ENCODE measurements at places on chromosomes 11 and 22.
A peak's percentile ranks its signal among the peaks of the same experiment; 100 is the strongest.

DNA sequence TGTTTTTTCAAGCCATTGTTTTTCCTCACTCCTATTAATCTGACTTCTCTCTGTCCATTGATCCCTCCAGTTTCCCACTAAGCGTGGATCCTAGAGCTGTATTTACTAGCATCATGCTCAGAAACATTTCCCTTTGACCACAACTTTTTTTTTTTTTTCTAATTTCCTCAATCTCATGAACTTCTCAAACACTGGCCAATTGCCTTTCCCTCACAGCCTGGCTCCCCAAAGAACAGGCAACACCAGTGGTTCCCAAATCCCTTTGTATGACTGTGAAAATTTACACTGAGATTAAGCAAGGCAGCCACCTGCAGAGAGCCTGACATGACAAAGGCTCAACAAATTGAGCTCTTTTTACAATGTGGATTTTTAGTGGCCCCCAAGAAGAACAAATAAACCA lies 1.4 kb upstream of the TPP1 start:
- no peak for DNase-seq

GRCh38 chr11:67079065-67079705 lies 22.5 kb downstream of the RHOD start:
- no peak for DNase-seq

DNA sequence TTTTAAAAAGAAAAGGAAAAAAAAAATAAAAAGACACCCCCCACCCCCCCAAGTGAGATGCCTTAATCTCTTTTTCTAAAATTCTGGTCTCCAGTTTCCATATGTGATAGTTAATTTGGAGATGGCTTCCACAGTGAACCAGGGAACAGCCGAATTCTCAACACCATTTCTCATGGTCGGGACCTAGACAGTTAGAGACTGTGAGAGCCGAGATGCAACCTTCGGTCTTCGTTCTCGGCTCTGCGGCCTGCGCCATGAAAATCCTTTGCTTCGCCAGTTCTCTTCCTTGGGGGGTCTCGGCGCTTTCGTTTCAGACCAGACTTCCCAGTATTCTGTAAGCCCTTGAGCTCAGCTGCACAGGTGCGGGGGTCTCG lies 723 bp downstream of the CACNG2 start:
- DNase-seq, result no peak

- DNase-seq, result peak; percentile 68
Observed at GRCh38 chr11:118152552-118153471, at the start of gene SCN4B. TSS of gene SCN4B (minus strand) at chr11:118152823. CDS start at chr11:118152673, 150 bp downstream.

GRCh38 chr11:110323786-110324185 lies 27.4 kb upstream of the RDX start:
- DNase-seq, result no peak

- DNase-seq, result peak; percentile 25
Observed at GRCh38 chr11:6703247-6704063, 20.3 kb upstream of the MRPL17 start.

DNA sequence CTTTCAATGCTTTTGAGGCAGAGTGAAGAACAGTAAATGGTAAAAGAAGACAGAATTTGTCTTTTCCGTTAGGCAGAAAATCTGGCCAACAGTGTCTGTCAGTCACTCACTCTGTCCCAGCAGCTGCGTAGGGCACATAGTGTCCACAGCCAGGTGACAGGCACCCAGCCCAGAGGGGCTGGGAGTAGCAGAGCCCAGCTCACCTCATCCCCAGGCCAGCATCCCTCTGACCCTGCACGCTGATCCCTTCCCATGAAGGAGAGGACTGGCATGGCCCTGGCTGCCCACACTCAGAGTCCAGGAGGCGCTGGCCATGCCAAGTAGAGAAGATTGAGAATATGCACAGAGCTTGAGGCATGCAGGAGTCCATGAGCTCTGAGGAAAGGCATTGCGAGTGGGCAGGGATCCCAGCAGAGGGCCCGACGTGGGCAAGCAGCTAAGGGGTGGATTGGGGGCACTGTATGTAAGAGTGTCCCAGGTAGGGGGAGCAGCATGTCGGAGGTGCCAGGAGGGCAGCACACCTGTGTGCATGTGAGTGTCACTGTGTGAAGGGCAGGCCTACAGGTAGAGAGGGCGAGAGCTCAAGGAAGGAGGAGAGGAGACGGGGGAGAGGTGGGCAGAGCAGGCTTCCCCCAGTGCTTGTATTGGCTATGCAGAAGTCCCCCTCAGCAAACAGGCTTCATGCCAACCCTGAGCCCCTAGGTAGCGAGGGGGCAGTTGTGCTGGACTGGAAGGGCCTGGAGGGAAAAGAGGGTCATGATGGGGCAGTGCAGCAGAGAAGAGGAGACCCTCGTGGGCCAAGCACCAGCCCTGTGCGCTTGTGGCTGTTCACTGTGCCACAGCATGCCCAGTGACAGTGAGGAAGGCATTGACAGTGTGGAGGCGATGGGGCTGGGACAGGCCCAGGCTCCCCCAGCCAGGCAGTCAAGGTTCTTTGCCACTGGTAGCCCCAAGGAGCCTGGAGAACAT lies 133.8 kb downstream of the OSBP2 start:
- DNase-seq, result no peak

DNA sequence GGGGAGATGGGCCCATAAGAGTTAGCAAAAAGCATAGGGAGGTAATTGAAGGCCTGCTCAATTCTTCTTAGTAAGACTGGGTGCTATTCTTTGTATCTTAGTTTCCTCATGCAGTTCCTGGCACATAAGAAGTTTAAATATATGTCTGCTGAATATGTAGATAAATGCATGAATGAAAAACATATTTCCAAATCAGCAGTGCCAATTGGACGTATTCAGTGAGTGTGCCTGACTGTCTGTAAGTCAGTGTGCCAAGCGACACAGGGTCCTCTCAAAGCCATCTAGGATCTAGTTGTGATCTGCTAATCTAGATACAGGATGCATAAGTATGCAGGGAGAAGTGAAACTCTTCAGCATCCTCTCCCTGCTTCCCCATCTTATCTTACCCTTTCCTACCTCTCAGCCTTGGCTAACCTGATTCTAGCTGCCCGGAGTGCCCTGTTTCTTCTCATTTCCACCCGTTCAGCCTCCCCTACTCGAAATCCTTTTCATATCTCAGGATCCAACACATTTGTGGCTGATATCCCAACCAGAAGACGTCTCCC lies 91.1 kb upstream of the SORL1-AS1 start:
- DNase-seq, result no peak

- no peak for DNase-seq
Observed at GRCh38 chr11:86482692-86483091, 108.0 kb downstream of the CCDC81 start.

DNA sequence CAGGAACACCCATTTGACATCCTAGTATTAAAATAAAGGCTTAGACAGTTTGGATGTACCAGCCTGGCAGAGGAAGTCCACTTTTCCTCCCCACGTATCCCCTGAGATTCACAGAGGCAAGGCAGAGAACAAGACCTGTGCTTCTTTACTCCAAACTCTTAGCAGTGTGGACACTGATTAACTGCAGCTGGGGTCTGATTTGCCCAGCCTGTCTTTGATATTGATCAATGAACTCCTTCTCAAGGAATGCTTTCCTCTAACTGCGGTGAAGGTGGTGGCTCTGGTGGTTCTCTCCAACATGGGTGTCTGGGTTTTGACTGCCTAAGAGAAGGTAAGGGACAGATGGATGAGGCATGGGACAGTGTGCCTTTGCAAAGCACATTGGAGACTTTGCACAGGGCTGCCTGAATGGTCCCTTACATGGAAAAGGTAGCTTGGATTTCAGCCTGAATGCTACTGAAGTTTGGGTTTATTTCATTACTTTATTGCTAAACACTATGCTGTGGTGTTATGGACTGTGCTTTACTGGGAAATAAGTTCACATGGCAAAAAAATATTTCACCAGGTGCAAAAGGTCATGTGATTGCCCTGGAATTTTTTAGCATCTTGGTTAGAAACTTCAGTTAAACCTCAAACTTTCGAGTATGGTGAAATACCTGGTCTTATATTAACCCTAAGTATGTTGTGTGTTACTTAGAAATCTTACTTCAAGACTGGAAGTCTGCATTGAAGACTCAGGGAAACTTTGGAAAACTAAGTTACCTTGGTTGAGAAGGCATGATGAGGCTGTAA lies 1.8 kb downstream of the GAS2 start:
- DNase-seq, result no peak

DNA sequence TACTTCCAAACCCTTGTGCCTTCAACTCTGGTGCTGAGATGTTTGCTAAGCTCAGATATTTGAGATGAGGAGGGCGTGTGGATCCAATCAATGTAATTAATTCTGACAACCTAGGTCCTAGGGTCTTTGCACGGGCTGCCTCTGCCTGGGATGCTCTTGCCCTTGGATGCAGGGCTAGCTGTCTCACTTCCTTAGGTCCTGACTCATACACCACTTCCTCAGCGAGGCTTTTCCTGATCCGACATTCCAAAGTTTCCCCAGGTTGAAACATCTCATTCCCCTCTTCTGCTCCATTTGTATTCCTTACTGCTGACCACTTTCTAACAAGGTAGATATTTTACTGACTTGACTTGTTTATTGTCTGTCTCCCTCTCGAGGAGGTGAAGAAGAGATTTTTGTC lies 43.0 kb upstream of the NTM start:
- DNase-seq, result no peak

GRCh38 chr11:27931770-27932169 lies 176.2 kb downstream of the KIF18A start:
- DNase-seq, result no peak

DNA sequence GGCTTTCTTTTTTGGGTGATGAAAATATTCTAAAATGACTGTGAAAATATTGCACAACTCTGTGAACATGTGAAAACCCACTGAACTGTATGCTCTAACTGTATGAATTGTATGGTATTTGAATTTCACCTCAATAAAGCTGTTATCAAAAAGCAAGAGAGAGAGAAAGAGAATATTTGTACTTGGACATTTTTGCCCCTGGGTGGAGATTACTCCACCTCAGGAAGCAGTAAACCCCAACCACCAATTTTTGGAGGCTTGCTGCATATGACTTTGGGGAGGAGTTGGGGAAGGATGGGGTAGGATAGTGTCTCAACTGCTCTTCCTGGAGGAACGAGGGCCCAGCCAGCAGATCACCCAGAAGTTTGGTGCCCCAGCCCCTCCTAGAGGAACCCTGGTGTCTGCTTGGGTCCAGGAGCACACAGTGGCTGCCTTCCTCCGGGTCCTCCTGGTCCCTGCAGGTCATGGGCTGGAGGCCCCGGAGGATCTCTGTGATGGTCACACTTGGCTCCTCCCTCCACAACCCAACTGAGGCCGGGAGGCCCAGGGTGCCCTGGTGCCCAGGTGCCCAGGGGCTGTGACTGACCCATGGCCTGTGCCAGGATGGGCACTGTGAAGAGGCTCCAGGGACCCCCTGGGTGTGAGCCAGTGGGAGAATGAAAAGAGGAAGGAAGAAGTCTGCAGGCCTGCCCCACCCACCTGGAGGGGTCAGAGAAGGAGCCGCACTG lies 15.3 kb upstream of the PICK1 start:
- no peak for DNase-seq

GRCh38 chr11:65496304-65497140 lies 2.3 kb upstream of the MALAT1 start:
- no peak for DNase-seq

GRCh38 chr22:49514641-49515040 lies 313.0 kb downstream of the BRD1 start:
- DNase-seq, result no peak

DNA sequence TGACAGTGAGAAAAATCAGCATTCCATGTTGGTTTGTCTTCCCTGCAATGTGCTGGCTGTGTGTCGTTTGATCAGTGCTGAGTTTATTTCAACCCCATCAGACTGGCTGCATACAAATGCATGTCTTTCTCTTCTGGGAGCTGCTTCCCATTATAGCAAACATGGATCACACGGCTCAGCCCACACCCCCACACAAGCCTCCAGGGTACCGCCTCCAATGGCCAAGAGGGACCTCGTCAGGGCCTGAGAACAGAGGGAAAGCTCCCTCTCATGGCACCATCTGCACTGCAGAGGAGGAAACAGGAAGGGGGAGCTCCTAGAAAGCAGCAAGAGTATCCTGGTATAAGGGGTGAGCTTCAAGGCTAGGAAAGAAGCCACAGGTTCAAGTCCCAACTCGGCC lies 214.2 kb downstream of the LARGE1 start:
- DNase-seq, result no peak

GRCh38 chr11:131944736-131945135 lies 574.3 kb downstream of the NTM start:
- DNase-seq, result no peak

- DNase-seq, result no peak
Observed at GRCh38 chr11:104015649-104016415, 20.6 kb upstream of the DDI1 start.

GRCh38 chr22:45743687-45744086 lies 72.1 kb downstream of the ATXN10 start:
- DNase-seq, result no peak

DNA sequence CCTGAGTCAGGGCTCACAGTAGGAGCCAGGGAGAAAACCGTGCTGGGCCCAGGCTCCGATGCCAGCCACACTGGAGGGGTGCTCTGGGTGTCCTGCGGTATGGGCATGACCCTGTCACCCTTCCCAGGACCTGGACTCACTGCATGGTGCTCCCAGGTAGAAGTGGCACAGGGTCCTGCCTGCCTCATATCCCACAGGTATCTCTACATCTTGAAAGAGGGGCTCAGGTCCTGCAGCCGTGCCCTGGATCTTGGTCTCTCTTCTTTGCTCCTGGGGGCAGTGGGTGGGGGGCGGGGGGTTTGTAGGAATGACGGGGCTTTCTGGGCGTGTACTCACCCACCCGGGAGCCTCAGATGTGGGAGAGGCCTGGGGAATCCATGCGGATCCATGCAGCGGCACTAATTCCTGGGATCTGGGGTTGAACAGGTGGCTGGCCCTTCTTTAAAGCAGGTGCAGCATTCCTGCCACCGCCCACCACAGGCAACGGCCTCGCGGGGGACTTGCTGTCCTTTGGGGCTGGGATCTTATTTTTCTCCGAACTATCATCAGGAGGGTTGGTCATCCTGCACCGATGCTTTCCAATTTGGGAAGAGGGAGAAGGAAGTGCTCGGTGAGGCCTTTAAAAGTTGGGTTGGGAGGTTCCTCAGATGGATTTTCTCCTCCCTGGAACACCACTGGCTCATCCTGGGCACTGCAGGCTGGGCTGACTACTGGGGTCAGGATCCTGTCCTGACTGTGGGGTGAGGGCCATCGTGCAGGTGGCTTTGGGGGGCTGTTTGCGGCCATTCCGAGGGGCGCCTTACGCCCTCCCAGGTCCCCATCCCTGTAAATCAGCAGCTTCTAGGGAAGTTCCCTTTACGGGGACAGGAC lies 886.4 kb downstream of the BRD1 start:
- no peak for DNase-seq

- no peak for DNase-seq
Observed at GRCh38 chr11:119100994-119101758, 477 bp downstream of the DPAGT1 start.

GRCh38 chr11:2987881-2988861 lies 4.0 kb downstream of the NAP1L4 start:
- no peak for DNase-seq

GRCh38 chr11:128198216-128198772 lies 389.1 kb downstream of the ETS1 start:
- no peak for DNase-seq
